ENCODE measurements at places on chromosomes 7 and 10.

DNA sequence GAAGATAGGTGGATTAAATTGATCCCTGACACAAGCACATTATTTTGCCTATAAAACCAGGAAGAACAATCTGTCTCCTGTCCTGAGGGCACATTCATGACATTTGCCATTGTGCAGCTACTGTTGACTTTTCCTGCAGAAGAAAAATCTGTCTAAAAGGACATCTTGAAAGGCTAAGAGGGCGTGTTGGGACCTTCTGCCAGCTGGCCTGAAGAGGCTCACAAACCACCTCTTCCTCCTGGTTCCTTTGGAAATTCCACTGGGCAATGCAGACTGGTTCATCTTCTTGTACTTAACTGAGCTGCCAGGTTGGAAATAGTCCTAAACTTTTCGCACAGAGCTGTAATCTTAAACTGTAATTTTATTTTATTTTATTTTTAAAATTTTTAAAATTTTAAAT, 35.7 kb upstream of the PIP start:
- DNase-seq = no peak

DNA sequence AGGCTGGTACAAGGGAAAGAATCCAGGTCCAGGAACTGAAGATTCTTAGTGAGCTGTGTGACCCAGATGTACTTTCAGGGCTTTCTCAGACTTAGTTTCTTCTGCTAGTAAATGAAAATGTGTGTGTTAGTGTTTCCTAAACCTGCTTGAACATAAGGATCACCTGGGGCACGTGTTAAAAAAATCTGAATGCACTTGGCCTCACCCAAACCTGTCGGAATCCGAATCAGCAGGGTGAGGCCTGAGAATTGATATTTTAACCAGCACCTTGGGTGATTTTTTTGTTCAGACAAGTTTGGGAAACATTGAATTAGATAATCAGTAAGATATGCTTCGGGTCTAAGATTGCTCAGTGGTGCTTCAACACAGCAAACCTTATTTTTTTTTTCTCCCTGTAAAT, 59.7 kb downstream of the ZNF365 start:
- no peak for DNase-seq

DNA sequence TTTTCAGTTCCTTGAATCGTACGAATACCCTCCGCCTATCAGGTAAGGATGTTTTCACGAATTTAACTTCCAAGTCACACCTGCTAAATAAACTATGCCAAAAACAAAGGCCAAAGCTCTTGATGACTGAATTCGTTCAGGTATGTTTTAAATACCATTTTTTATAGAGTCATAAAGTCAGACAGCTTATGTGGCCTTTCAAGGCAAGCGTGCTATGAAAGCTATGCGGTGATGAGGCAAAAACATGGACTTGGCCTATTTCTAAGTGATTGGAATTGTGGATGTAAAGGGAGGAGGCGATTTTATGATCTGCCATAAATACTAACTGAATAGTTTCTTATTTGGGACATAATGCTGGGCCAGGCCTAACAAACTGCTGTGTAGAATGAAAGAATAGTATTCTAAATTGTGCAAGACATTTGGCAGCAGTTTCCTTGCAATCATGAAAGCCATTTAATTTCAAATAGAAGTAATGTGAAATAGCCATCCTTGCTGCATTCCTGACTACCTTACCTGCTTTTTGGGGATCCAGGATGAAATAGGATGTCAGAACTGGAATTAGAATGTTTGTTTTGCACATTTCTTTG, 14.0 kb downstream of the SLC39A12 start:
- no peak for DNase-seq

GRCh38 chr7:34575006-34575405, 83.0 kb upstream of the NPSR1 start:
- DNase-seq = no peak

DNA sequence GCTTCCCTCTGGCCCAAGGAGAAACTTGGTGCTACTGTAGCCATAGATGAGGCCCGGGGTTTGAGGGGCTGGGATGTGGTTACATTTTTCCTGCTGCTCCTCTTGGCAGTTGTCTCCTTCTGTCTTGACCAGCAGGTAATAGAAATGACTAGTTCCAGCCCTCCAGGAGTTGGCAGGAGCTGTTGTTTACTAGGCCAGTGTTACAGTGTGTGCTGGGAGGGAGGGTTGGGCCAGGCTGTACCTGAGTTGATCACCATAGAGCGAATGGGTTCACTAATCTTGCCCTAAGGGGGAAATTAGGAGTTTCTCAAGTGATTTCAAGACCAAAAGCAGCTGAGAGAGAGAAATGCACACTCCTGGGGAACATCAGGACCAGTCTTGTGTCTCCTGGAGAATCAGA, 34.9 kb downstream of the PAX2 start:
- DNase-seq = no peak

- DNase-seq = no peak
Measured at GRCh38 chr10:119391440-119392251, 150.9 kb downstream of the RGS10 start.

DNA sequence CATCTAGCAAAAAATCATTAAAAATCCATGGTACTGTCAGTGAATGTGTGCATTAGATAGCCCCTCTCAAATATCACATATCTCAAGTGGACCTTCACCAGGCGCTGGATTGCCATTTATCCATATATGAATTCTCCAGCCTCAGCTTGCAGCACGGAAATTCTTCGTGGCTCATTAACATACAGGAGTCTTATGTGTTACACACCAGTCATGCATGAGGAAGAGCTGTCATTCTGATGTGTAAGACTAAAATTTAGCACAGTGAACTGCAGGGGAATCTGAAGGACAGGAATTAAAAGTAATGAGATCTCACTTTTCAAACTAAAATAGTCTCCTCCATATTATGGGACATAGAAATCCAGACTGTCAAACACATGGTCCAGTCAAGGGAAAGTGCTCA, 542.4 kb upstream of the DPP6 start:
- DNase-seq = no peak

- no peak for DNase-seq
Measured at GRCh38 chr10:18437486-18437885, 213.9 kb downstream of the NSUN6 start.

DNA sequence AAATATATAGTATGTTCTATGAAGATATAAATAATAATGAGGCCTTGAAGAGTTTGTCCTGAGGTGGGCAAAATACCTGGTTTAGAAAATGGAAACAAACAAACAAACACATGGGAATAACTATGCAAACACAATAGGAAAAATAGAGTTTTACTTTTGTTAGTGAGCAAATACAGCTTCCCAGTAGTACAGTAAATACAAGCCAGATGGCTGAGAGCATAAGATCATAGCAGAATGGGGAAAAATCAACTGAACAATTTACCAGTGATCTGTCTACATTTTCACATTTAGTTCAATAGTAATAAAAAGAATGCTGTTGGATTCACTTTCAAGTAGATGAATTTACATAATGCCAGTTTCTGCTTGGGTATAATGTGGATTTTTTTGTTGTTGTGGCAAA, 45.1 kb downstream of the ADD3 start:
- no peak for DNase-seq

DNA sequence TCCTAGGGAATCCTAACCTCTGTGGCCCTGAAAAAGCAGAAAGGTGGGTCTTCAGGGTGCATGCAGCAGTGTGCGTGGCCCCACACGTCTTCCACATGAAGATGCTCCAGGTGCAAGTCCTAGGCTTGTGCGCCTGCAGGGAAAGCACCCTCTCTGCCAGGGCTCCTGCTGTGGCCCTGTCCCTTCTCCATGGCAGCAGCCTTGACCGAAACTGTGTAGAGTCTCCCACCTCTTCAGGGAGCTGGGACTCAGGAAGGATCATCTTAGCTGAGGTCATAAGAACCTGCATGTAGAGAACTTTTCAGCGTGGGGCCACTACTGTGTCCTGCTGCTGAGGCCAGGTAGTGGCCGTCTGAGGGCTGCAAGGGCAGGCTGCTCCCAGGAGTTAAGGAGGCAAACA, 6.3 kb upstream of the CSGALNACT2 start:
- DNase-seq = no peak

- DNase-seq = no peak
Measured at GRCh38 chr10:13375791-13376190, 27.7 kb upstream of the SEPHS1 start.

DNA sequence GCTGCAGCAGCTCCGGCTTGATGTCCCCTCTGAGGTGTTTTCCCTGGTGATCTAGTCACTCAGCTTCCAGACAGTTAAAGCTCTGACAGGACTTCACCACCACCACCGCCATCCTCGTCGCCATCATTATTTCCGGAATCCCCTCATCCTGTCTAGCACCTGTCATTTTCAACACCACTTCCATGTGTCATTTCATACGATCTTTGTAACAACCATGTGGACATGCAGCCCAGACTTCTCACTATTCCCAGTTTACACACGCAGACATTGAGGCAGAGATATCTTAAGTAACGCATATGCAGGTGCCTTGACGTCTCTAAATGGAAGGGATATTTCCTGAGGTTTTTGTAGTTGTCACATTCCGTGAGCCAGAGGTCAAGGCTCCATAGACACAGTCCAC, 530.6 kb upstream of the FOXK1 start:
- DNase-seq = no peak
